ENCODE measurements at places on chromosomes 4 and X. TPM values are rescaled to one million over a fixed set of nuclear protein-coding genes. Genes with fewer than 3 reads are reported as not detected.

- DNase-seq: no peak
Measured at GRCh38 chr4:78949735-78950134, 10.5 kb upstream of the PAQR3 start.

DNA sequence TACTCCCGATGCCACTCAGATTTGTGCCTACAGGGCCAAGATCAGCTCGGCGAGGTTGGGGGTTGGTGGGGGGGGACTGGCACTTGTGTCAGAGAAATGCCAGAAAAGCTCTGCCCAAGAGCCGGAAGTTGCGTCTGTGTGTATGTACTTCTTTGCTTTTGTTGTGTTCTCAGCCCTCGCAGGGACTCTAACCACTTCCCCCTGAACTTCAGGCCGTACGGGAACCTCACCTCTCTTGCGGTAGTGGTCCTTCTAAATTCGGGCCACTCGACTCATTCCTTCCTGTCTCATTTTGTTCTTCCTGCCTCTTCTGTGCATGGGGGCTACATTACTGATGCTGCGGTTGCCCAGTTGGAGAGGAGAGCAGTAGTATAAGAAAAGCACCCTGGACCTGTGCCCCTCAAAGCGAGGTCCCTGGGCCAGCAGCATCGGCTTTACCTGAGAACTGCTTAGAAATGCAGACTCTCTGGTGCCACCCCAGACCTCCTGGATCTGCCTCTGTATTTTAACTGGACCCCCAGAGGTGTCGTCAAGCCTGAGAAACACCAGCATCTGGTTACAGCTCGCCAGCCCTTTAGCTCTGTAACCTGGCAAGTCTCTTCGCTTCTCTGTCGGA lies 146.3 kb upstream of the RPS6KA3 start:
- DNase-seq: no peak

- DNase-seq: peak; percentile 54
Measured at GRCh38 chrX:107825698-107826237, at the start of gene MID2. TSS of gene MID2 (plus strand) at chrX:107825866. CDS start at chrX:107826427, 561 bp downstream.

- DNase-seq: no peak
Measured at GRCh38 chr4:111991797-111992196, 153.5 kb upstream of the FAM241A start.

GRCh38 chr4:168811786-168812651 lies 198.0 kb downstream of the CBR4 start:
- no peak for DNase-seq

GRCh38 chr4:184544788-184545409 lies 70.5 kb upstream of the IRF2 start:
- no peak for DNase-seq

GRCh38 chrX:124289443-124289842 lies 43.0 kb upstream of the TEX13D start:
- no peak for DNase-seq

CD38 gene
- polyA plus RNA-seq: 1.6 TPM

PABPC4L gene
- 13.8 TPM for polyA plus RNA-seq

Measured in left lung (tissue), 14 donors.